Calu3 (cell line): ENCODE measurements at places on chromosomes 3 and 15. TPM values are rescaled to one million over a fixed set of nuclear protein-coding genes. Genes with fewer than 3 reads are reported as not detected.

GRCh38 chr3:102537123-102537522, 102.3 kb downstream of the ZPLD1 start:
- H3K27me3 ChIP-seq = no peaks in the 10 kb centered on the region
- no peak overlapping the region for H3K4me3 ChIP-seq
- no peak for DNase-seq

The MON1A gene
- total RNA-seq = 8.4 and 10.6 TPM in 2 replicates

The PIF1 gene
- 33.9 and 51.5 TPM in 2 replicates for total RNA-seq

- no peaks in the 10 kb centered on the region for H3K4me1 ChIP-seq
- H3K36me3 ChIP-seq = peaks cover 24% of the 10 kb centered on the region
- peak overlapping the region; percentile 24 for H3K27ac ChIP-seq
- DNase-seq = no peak
- H3K27me3 ChIP-seq = no peaks in the 10 kb centered on the region
Observed at GRCh38 chr3:187725653-187726370, 19.5 kb downstream of the BCL6 start.

The GXYLT2 gene
- total RNA-seq = 0.32 and 0.52 TPM in 2 replicates

- no peak overlapping the region for H3K27ac ChIP-seq
- no peaks in the 10 kb centered on the region for H3K36me3 ChIP-seq
- DNase-seq = no peak
- no peak overlapping the region for H3K4me3 ChIP-seq
Observed at GRCh38 chr3:165503825-165504224, 307.6 kb upstream of the SLITRK3 start.

The TMC3 gene
- total RNA-seq = not detected in 2 replicates

DNA sequence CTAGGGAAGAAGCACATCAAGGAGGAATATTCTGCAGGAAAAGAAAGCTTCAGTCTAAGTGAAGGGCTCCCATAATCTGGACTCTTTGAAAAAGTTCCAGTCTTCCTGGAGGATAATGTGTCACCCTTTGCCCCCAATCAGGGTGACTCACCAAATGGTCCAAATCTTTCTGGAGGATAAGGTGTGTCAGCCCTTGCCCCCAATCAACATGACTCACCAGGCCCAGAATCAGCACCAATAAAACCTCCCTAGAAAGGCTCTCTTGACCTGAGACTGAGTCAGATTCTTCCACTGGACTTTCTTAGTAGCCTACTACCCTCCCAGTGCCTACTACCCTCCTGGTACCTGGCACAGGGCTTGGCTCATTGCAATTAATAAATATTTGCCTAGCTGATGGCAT, 9.5 kb upstream of the ARL14 start:
- peak overlapping the region; percentile 6 for H3K4me3 ChIP-seq
- peak overlapping the region; percentile 90 for H3K27ac ChIP-seq
- peaks cover 70% of the 10 kb centered on the region for H3K4me1 ChIP-seq
- H3K27me3 ChIP-seq = no peaks in the 10 kb centered on the region

- no peak overlapping the region for H3K27ac ChIP-seq
- H3K4me1 ChIP-seq = no peaks in the 10 kb centered on the region
- H3K27me3 ChIP-seq = no peaks in the 10 kb centered on the region
- no peak overlapping the region for H3K4me3 ChIP-seq
Observed at GRCh38 chr3:75342425-75342824, 321.7 kb upstream of the FRG2C start.

The COL6A6 gene
- not detected in 2 replicates for total RNA-seq

- H3K36me3 ChIP-seq = peaks cover 9% of the 10 kb centered on the region
- peaks cover 39% of the 10 kb centered on the region for H3K4me1 ChIP-seq
- H3K4me3 ChIP-seq = no peak overlapping the region
Observed at GRCh38 chr15:91541286-91541685, 312.2 kb upstream of the SLCO3A1 start.

The KIF15 gene
- 17.0 and 18.4 TPM in 2 replicates for total RNA-seq

The FBXW12 gene
- not detected in 2 replicates for total RNA-seq

DNA sequence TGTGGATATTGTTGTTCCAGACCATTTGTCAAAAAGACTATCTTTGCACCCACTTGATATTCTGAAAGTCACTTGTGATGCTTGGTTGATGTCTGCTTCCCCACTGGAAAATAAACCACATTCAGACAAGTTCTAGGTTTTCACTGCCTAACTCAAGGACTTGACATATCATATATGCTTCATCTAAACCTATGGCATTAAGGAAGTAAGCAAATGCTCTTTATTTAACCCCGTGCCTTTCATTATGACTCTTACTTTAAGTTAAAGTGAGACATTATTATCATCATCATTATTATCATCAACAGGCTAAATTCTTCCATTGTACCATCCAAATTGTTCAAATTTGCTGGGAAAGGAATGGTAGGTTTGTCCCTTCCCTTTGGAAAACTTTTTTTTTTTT, 30.8 kb upstream of the C3orf80 start:
- H3K36me3 ChIP-seq = no peaks in the 10 kb centered on the region
- H3K27me3 ChIP-seq = no peaks in the 10 kb centered on the region
- H3K4me3 ChIP-seq = no peak overlapping the region
- H3K4me1 ChIP-seq = no peaks in the 10 kb centered on the region

The CORO2B gene
- total RNA-seq = 0.14 and 0.15 TPM in 2 replicates

- H3K36me3 ChIP-seq = peaks cover 23% of the 10 kb centered on the region
- no peak overlapping the region for H3K27ac ChIP-seq
- H3K4me3 ChIP-seq = peak overlapping the region; percentile 85
- H3K4me1 ChIP-seq = peaks cover 37% of the 10 kb centered on the region
- peaks cover 14% of the 10 kb centered on the region for H3K27me3 ChIP-seq
- no peak for DNase-seq
Observed at GRCh38 chr15:74780523-74781430, 1.1 kb upstream of the CSK start.

The KCNAB1 gene
- 0.51 and 1.6 TPM in 2 replicates for total RNA-seq

- peaks cover 5% of the 10 kb centered on the region for H3K4me1 ChIP-seq
- H3K27ac ChIP-seq = no peak overlapping the region
- H3K36me3 ChIP-seq = no peaks in the 10 kb centered on the region
Observed at GRCh38 chr3:174358252-174358651, 500.9 kb upstream of the NAALADL2 start.

DNA sequence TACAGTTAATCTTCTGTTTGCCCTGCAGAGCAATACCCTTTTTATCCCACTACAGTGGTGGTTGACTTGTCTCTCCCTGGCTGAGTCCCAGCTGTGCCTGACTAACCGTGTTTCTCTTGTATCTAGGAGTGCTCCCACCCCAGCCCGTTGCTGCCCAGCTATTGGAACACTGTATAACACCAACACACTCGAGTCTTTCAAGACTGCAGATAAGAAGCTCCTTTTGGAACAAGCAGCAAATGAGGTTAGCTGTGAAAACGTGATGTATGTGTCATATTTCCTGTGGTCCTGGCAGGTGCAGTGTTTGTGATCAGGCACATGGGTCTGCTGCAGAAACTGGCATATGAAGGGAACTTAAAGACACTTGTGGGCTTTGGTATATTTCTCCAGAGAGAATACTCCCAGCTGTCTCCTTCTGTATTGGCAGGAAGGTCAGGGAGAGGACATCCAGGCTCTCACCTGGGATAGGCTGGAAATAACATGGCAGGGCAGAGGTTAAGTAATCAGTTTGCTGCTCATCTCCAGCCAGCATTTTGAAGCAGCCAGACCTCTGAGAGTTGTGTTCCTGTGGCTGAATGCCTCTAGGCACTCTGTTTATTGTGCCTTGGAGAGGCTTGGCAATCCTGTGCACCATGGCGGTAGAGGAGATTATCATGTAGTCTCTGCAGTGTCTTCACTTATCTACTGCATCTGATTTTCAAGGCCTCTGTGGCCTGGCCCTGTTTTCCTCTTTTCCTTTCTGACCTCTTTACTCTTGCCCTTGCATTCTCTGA, 34.8 kb downstream of the ATG7 start:
- no peak for DNase-seq
- peaks cover 4% of the 10 kb centered on the region for H3K36me3 ChIP-seq
- no peak overlapping the region for H3K4me3 ChIP-seq
- H3K27ac ChIP-seq = no peak overlapping the region
- peaks cover 11% of the 10 kb centered on the region for H3K4me1 ChIP-seq
- no peaks in the 10 kb centered on the region for H3K27me3 ChIP-seq

The ASTE1 gene
- total RNA-seq = 12.1 and 12.5 TPM in 2 replicates

GRCh38 chr3:24506966-24507775, 12.5 kb upstream of the THRB start:
- H3K27ac ChIP-seq = peak overlapping the region; percentile 74
- no peak for DNase-seq
- H3K36me3 ChIP-seq = peaks cover 5% of the 10 kb centered on the region
- no peaks in the 10 kb centered on the region for H3K27me3 ChIP-seq
- H3K4me1 ChIP-seq = peaks cover 45% of the 10 kb centered on the region
- H3K4me3 ChIP-seq = no peak overlapping the region

- H3K27me3 ChIP-seq = peaks cover 91% of the 10 kb centered on the region
- H3K27ac ChIP-seq = no peak overlapping the region
- no peaks in the 10 kb centered on the region for H3K4me1 ChIP-seq
- no peak overlapping the region for H3K4me3 ChIP-seq
Observed at GRCh38 chr15:60838206-60838605, 359.3 kb upstream of the ICE2 start.

- H3K27ac ChIP-seq = no peak overlapping the region
- DNase-seq = peak; percentile 4
- H3K36me3 ChIP-seq = no peaks in the 10 kb centered on the region
- H3K27me3 ChIP-seq = no peaks in the 10 kb centered on the region
- no peak overlapping the region for H3K4me3 ChIP-seq
Observed at GRCh38 chr3:775178-775880, 317.5 kb upstream of the CNTN6 start.

The CPNE4 gene
- 23.2 and 31.1 TPM in 2 replicates for total RNA-seq

DNA sequence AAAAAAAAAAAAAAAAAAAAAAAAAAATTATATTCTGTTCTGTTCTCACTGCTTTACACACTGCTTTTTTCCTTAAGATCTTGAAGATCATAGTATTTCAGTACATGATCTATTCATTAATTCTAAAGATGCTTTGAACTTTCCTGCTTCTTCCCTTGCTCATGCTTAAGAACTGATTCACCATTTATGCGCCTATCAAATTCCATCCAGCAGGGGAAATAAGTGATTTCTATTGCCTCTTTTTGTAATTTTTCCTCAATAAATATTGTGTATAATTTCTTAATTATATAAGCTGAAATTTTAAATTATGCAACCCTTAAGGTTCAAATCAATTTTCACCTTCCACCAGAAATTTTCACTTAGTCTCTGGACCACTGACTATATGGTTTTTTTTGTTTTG, 10.6 kb downstream of the DENND6A start:
- peaks cover 6% of the 10 kb centered on the region for H3K36me3 ChIP-seq
- H3K4me3 ChIP-seq = no peak overlapping the region
- H3K4me1 ChIP-seq = peaks cover 14% of the 10 kb centered on the region

- no peaks in the 10 kb centered on the region for H3K27me3 ChIP-seq
- H3K27ac ChIP-seq = no peak overlapping the region
- H3K4me1 ChIP-seq = no peaks in the 10 kb centered on the region
- no peak for DNase-seq
Observed at GRCh38 chr3:34396288-34396687, 597.9 kb downstream of the PDCD6IP start.

The GUCA1C gene
- not detected in 2 replicates for total RNA-seq

The DPPA4 gene
- not detected in 2 replicates for total RNA-seq

DNA sequence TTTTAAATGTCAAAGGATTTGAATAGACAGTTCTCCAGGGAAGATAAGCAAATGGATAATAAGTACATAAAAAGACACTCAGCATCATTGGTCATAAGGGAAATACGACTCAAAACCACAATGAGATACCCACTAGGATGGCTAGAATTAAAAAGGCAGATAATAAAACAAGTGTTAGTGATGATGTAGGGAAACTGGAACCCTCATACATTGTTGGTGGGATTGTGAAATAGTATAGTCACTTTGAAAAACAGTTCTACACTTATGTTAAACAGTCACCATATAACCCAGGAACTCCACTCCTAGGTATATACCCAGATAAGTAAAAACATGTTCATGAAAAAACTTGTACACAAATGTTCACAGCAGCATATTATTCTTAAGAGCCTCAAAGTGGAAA, 72.5 kb downstream of the GPR156 start:
- no peak overlapping the region for H3K4me3 ChIP-seq
- H3K27ac ChIP-seq = no peak overlapping the region
- DNase-seq = no peak
- H3K27me3 ChIP-seq = peaks cover 22% of the 10 kb centered on the region
- H3K36me3 ChIP-seq = no peaks in the 10 kb centered on the region

- no peak for DNase-seq
- H3K4me1 ChIP-seq = no peaks in the 10 kb centered on the region
- no peak overlapping the region for H3K27ac ChIP-seq
- H3K27me3 ChIP-seq = no peaks in the 10 kb centered on the region
- no peaks in the 10 kb centered on the region for H3K36me3 ChIP-seq
Observed at GRCh38 chr3:55636300-55637195, 149.4 kb upstream of the WNT5A start.

- peaks cover 18% of the 10 kb centered on the region for H3K27me3 ChIP-seq
- no peak for DNase-seq
- no peaks in the 10 kb centered on the region for H3K36me3 ChIP-seq
- no peak overlapping the region for H3K4me3 ChIP-seq
- no peaks in the 10 kb centered on the region for H3K4me1 ChIP-seq
Observed at GRCh38 chr3:56366641-56367162, 101.6 kb downstream of the ERC2 start.

- no peaks in the 10 kb centered on the region for H3K36me3 ChIP-seq
- no peaks in the 10 kb centered on the region for H3K4me1 ChIP-seq
- no peak for DNase-seq
- H3K27ac ChIP-seq = no peak overlapping the region
- no peak overlapping the region for H3K4me3 ChIP-seq
Observed at GRCh38 chr3:85706130-85706529, 747.3 kb downstream of the CADM2 start.

- no peak overlapping the region for H3K27ac ChIP-seq
- H3K4me3 ChIP-seq = no peak overlapping the region
- no peaks in the 10 kb centered on the region for H3K36me3 ChIP-seq
- no peaks in the 10 kb centered on the region for H3K4me1 ChIP-seq
Observed at GRCh38 chr15:43287254-43287653, 20.5 kb upstream of the TGM5 start.

DNA sequence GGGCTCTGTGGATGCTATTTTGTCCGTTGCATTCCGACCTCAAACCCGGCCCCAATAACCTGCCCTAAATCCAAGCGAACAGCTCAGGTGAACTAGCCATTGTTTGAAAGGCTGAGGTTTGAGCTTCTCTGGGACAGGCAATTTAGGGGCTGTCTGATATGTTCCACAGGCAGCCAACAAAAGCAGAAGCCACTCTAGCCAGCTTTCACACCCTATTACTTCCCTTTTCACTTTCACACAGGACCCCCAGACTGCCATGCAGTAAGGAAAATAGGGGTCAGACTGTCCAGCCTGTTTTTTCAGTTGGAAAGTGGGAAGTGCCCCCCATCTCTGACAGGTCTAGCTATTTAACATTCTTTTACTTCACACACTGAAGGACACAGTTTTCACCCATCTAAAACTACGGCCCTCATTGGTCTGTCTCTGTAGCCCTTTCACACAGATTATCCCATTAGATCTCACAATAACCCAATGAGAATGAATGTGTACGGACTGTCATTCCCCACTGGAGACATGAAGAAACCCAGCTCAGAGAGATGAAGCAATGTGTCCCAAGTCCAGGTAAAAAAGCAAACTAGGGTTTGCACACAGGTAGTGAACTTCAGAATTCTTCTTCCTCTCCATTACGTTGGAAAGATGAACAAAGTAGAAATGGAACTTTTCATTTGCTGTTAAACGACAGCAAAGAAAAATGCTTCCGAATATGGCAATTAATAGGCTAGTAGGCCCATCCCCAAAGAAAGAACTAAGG, 1.9 kb downstream of the CCDC12 start:
- H3K4me1 ChIP-seq = peaks cover 56% of the 10 kb centered on the region
- DNase-seq = no peak
- H3K36me3 ChIP-seq = peaks cover 55% of the 10 kb centered on the region
- H3K4me3 ChIP-seq = peak overlapping the region; percentile 92
- H3K27me3 ChIP-seq = no peaks in the 10 kb centered on the region
- no peak overlapping the region for H3K27ac ChIP-seq
